Urothelium cell line (cell line): ENCODE measurements at places on chromosomes 2 and 18.

DNA sequence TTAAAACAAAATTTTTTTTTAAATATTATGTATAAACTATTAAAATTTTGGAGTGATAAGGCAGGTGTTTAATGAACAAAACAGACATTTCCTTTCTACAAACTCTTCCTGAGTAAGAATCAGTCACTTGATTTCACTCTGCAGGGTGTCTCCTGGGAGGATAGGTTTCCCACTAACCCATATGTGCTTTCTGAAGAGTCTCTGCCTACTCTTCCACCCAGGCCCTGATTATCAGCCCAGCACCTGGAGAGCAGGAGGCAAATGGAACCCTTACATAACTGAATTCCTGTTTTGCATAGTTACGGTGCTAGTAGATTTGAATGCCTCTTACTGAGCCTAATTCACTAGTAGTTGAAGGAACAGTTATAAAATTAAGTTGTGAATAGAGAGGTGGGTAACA lies 1718.6 kb downstream of the SUCLG1 start:
- no peak for DNase-seq

DNA sequence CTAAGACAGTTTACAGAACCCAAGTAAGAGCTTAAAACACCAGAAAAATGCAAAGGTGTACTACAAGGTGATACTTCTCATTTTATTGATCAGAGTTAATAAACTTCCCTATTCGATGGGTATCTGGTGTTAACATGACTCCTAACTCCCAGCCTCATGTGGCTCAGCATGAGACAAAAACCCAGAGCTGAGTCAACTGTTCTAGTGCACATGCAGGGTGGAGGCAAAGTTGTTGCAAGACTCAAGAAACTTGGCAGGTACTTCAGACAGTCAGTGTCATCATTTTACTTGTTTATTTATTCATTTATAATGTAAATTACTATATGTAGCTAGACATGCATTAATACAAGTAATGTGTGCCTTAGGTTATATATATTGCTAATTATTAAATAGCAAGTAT lies 216.6 kb upstream of the DSEL start:
- no peak for DNase-seq

DNA sequence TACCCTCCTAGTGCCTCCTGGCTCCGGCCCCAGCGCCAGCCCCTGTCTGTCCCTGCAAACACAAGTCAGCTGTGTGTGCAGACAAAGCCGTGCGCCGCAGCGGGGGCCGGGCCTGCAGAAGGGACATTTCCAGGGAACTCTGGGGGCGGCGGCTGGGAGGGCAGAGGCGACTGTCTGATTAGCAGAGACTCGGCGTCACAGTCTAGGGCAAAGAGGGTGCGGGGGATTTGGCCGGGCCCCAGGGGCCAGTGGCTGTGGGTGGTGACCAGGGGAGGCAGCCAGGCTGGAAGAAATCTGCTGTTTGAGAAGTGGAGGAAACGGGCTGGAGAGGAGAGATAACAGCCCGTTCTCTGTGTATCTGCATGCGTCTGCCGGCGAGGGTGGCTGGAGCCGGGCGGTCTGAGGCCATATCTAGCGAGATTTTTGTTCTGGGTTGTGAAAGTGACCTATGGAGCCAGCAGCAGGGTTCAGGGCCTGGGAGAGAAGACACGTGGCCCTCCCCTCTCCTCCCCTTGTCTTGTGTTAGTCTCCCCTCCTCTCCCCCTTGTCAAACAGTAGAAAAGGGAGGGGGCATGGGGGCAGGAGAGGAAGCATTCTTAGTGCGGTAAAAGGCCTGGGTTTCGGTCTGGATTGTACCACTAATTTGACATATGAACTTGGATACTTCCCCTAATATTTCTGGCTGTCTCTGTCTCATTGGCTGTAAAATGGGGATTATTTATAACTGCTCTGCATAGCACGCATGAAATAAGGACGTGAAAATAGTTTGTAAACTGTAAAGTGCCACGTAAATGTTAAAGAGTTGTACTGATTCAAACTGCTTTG lies 169.4 kb downstream of the SMAD7 start:
- DNase-seq = no peak

GRCh38 chr2:23475036-23475435 lies 90.1 kb downstream of the KLHL29 start:
- no peak for DNase-seq

DNA sequence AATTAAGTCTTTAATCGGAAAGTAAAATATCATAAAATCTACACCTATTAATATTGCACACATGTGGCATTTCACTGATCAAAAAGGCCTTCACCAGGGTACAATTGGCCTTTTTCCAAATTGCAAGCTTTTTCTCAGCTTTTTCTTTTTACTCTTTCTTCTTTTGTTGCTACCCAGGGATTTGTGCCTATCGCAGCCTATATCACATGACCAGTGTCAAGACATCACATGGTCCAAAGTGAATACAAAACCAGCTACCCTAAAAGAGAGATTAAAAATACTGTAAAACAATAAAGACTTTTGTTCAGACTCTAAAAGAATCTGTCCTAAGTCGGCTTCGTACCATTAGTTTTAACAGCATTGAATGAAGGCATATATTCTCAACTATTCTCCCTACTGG lies 15.0 kb upstream of the OTX1 start:
- DNase-seq = no peak

DNA sequence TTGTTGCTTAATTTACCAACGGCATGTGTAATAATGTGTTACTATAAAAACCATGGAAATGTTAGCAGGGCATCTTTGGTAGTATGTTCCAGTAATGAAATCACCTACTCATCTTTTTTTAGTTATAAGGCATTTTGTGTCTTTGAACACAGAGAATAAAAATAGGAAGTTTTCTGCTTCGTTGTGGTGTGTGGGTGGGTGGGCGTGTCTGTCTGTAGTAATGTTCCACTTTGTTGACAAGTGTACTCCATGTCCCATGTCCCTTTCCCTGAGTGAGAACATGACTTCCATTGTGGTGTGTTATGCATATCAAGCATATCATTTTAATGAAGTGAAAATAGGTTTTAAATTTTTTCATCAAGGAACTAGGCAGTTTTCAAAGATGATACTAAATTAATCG lies 149.3 kb downstream of the VWC2L start:
- no peak for DNase-seq

DNA sequence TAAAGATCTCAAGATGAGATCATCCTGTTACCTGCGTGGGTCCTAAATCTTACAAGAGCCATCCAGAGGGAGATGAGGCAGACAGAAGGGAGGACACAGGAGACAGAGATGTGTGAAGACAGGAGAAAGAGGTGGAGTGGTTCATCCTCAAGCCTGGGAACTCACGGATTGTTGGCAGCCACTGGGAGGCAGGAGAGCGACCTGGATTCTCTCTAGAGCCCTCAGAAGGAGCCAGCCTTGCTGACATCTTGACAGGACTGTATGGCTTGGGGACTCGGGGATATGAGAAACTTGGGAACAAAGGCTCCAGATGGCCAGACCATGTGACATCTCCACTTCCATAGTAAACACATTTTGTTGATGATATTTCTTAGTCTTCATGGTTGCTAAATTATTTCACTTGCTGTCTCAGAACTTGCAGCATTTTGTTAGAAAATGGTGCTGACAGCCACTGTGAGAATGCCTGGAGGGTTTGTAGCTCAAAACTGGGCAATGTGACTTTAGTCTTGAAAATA lies 57.8 kb upstream of the MC2R start:
- no peak for DNase-seq

- DNase-seq = no peak
These were observed 237.0 kb upstream of the CDH20 start for GRCh38 chr18:61096226-61096625.

DNA sequence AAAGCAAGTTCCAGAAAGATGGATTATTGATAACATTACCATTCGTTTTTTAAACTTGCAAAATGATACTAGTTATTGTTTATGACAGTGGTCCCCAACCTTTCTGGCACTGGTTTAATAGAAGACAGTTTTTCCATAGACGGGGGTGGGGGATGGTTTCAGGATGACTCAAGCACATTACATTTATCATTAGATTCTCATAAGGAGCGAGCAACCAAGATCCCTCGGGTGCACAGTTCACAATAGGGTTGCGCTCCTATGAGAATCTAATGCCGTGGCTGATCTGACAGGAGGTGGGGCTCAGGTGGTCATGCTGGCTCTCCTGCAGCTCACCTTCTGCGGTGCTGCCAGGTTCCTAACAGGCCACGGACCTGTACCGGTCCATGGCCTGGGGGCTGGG lies 86.2 kb downstream of the BCL2 start:
- no peak for DNase-seq

- no peak for DNase-seq
These were observed 1061.4 kb downstream of the TSN start for GRCh38 chr2:122816803-122817202.

DNA sequence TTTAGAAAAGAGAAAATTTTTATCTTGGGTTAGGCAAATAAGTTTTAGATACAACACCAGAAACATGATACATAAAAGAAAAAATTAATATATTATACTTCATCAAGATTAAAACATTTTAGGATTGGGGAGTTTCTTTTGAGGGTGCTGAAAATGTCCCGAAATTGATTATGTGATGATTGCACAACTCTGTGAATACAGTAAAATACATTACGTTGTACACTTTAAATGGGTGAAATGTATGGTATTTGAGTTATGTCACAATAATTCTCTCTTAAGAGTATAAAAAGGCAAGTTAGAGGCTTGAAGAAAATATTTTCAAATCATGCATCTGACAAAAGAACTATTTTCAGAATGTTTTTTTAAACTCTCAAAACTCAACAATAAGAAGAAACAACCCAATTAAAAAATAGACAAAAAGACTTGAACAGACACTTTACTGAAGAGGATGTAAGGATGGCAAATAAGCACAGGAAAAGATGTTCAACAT lies 36.2 kb upstream of the INO80C start:
- no peak for DNase-seq

DNA sequence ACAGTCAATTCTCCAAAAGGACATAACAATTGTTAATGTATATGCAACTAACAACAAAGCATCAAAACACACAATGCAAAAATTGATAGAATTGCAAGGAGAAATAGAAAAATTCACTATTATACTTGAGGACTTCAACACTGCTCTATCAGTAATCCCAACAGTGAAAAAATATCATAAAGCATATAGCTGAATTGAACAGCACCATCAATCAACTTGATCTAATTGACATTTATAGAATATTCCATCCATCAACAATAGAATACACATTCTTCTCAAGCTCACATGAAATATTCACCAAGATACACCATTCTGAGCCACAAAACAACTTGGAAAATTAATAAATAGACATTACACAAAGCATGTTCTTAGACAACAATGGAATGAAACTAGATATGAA lies 60.1 kb upstream of the ASXL3 start:
- no peak for DNase-seq

DNA sequence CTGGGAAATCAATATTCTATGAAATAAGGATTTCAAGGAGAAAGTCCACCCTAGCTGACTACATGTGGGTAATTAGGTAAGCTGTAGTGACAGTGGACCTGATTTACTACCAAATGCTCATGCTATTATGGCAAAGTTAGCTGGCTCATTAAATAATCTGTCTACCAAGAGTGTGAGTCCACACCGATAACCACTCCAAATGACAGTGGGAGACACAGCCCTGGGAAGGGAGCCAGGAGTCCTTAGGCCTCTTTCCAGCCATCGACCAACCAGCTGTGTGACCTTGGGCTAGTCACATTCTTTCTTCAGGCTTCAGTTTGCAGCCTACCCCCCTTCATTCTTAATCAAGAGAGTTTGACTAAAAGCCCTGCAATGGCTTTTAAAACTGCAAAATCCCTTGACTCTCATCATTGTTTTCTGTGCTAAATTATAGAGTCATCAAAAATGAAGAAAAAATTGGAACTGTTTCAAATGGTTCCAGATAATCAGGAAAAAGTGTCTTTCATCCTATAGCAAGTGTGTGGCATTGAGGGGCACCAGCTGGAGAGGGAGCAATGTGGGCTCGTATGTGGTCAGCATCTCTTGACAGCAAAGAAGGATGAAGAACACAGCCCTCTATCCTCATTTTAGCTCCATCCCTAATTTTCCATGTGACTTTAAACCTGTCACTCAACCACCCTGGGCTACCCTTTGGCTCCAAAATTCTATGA lies 45.6 kb upstream of the SLC14A2 start:
- no peak for DNase-seq

DNA sequence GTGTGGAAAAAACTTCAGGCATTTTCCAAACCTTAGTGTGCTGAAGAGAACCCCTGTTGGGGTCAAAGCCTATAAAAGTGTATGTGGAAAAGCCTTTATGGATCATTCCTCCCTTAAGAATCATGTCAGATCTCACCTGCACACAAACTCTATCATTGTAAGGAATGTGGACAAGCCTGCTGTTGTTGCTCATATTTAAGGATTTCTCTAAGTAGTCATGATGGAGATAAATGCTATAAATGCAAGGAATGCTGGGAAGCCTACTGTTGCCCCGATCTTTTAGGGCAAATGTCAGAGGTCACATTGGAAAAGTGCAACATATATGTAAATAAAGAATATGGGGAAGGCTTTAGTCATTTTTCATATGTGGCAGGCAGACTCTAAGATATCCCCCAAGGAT lies 129.5 kb downstream of the ICOS start:
- DNase-seq = no peak

- no peak for DNase-seq
These were observed 21.3 kb downstream of the PLEK start for GRCh38 chr2:68386365-68386764.

GRCh38 chr18:11714244-11714918 lies 25.3 kb downstream of the GNAL start:
- DNase-seq = no peak

- DNase-seq = no peak
These were observed 1953.4 kb upstream of the LRRTM1 start for GRCh38 chr2:82257796-82258555.

GRCh38 chr2:117613101-117613500 lies 201.4 kb upstream of the DDX18 start:
- DNase-seq = no peak

- no peak for DNase-seq
These were observed 589.1 kb upstream of the CDH2 start for GRCh38 chr18:28766027-28766426.

- peak; percentile 80 for DNase-seq
These were observed 31.6 kb downstream of the CYP26B1 start for GRCh38 chr2:72116081-72116533.

- no peak for DNase-seq
These were observed 110.5 kb upstream of the AGAP1 start for GRCh38 chr2:235383272-235383843.

DNA sequence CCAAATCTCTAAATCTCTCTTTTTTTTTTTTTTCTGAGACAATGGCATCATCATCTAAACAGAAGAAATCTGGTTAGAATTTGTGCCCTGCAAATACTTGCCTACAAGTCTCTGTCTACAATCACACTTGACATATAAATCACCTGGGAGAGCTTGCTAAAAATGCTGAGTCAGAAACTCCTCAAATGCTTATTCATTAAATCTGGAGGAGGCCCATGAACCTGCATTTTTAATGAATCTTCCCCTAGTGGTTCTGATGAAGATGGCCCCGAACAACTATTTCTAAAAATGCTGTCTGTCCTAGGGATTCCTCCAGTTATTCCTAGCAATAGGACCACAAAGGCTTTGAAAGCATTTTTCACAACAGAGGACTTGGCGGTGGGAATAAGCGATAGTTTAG lies 1.6 kb upstream of the CSRNP3 start:
- DNase-seq = no peak
